Amniotic stem cell (primary cell): ENCODE measurements at places on chromosomes 2 and 18.

- DNase-seq = no peak
Measured at GRCh38 chr2:11368059-11368572, 23.7 kb upstream of the ROCK2 start.

DNA sequence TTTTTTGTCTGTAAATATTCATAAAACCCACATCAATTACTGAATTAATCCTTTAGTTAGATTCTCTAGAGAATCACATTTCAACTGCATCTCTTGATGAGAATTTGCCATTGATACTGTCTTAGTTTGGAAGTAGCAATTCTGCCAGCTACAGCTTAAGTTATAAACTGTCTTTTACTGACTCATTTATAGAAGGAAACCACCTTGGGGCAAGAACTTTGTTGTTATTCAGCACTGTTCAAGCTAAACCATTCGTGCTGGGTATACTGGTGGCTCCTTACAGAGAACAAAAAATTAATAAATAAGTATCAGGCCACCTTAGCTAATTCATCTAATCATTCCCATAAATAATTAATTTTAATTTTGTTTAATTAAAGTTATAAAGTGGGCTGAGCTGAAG is 1082.6 kb upstream of the CELF4 start:
- DNase-seq = no peak

DNA sequence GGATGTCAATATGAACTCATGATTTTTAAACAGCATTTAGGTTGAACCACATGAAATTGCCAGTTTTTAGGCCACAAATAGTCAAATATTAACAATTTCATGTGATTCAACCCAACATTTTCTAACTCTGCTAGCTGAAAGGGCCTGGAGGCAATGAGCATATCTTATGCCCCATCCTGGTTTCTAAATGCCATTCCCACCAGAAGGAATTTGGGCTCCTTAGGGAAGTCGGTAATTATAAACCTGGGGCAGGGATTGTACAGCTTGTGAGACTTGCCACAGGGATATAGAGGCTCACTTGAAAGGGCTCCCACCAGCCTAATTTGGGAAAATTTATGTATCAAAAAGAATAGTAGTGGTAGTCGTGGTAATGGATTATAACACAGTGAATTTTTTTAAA is 178.4 kb upstream of the ALPP start:
- DNase-seq = no peak

DNA sequence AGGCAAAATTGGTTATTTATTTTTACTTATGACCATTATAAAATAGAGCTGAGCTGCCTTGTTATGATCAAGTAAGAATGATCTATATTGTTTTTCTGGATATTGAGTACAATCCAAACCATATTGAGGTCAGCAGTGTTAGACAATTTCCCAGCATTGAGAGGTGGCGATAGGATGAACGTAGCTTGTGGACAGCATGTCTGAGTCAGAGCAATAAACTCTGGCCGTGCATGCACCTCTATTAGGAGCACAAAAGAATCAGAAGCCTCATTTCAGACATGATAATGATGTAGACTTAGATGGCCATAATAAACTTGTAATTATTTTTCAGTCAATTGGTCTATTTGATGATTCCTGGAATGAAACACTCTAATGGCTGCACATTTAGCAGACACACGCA is 491.6 kb downstream of the RIT2 start:
- no peak for DNase-seq

GRCh38 chr2:235911125-235911524 is 257.1 kb downstream of the GBX2 start:
- DNase-seq = no peak

DNA sequence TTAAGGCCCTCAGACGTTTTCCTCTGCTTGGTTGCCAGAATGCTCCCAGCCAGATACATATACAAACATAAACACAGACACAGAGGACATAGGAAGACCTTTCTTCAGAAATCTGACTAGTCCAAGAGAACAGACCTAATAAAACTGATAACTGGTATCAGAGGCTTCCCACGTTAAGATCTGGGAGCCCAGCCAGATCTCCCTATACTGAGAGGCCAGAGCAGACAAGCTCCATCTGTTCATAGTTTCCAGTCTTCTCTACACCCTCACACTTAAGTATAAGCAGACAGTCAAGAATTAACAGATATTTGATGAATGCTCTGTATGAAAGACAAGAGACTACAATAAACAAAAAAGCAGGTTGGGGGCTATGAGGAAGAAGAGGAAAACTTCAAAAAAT is 240.5 kb upstream of the CHAC2 start:
- DNase-seq = no peak

- no peak for DNase-seq
Measured at GRCh38 chr2:47697000-47697601, 85.8 kb upstream of the MSH6 start.

- DNase-seq = no peak
Measured at GRCh38 chr2:70531419-70532086, 22.1 kb downstream of the TGFA start.

DNA sequence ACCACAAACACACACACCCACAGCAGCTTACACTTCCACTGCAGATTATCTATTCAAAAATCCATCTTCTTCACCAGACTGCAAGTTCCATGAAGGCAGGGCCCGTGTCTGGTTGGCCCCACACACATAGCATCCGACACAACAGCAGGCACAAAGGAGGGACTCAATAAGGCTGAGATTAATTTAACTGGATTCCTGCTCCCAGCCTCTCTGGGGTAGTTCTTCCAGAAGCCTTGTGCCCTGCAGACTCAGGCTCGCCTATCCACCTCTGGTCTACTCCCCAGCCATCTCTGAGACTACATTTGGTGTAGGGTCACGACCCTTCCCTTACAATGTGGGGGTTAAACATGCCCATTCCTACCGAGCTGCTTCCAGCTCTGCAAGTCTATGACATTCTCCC is 57.7 kb downstream of the TRABD2A start:
- DNase-seq = no peak

- DNase-seq = no peak
Measured at GRCh38 chr2:188623995-188624643, 332.4 kb downstream of the GULP1 start.

GRCh38 chr2:603427-603826 is 73.8 kb downstream of the TMEM18 start:
- DNase-seq = no peak

DNA sequence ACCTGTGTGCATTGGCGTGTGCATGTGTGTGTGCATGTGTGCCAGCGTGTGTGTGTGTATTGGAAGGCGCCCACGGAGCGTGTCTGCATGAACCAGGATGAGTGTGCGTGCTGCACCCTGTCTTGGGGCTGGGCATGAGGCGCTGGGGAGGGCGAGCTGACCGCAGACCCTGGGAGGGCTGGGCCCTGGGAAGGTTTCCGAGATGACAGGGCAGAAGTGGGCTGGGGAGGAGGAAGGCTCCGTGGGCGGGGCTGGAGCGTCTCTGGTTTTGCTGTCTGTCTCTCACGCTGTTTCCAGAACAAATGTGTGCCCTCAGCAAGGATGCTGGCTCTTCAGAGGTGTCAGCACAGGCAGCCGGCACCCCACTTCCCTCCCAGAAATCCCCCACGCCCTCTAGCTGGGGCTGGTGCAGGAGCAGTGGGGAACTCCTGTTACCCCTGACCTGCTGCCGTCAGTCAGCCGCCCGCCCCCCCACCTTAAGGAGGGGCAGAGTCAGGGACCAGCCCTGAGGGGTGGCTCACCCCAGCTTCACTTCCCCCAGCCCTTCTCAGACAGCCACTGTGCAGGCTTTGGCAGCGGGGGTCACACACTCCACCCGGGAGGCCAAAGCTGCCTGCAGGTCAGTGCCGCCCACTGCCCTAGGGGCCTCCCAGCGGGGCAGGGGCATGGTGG is at the start of gene GPR35:
Gene GPR35, plus strand, starts transcription at position 531 of the 672 bp plus-strand sequence. CDS start 4,473 bp downstream, outside the sequence.
- DNase-seq = peak; percentile 9
